ENCODE measurements at places on chromosomes 4 and X. TPM values are rescaled to one million over a fixed set of nuclear protein-coding genes. Genes with fewer than 3 reads are reported as not detected.

Gene CTAG1B
- not detected for total RNA-seq

Gene ASB9
- total RNA-seq: 3.6 TPM

Gene TMPRSS11A
- total RNA-seq: not detected

Gene BRS3
- not detected for total RNA-seq

GRCh38 chrX:121831601-121832000, 784.2 kb downstream of the GLUD2 start:
- no peak for DNase-seq

DNA sequence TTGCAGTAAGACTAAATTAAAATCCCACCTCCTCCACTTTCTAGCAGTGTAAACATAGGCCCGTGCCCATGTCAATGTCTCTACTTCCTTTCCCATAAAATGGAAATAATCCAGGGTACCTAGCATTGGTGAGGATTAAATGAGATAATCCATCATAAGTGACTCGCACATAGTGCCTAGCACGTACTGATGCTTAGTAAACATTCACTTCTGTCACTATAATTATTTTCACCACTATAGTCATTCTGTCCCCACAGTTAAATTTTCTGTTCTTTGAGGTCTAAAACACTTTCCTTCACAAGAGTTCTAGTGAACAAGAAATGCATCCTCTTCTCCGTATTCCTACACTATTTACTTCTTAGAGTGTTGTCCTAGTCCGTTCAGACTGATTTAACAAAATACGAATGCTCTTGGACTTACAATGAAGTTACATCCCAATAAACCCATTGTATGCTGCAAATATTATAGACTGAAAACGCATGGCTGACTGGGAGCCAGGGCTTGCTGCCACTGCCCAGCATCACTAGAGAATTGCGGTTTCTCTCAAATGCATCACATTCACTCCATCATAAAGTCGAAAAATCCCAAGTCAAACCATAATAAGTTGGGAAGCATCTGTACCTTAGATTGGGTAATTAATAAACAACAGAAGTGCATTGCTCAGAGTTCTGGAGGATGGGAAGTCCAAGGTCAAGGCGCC, 10.6 kb downstream of the ARAP2 start:
- DNase-seq: no peak

DNA sequence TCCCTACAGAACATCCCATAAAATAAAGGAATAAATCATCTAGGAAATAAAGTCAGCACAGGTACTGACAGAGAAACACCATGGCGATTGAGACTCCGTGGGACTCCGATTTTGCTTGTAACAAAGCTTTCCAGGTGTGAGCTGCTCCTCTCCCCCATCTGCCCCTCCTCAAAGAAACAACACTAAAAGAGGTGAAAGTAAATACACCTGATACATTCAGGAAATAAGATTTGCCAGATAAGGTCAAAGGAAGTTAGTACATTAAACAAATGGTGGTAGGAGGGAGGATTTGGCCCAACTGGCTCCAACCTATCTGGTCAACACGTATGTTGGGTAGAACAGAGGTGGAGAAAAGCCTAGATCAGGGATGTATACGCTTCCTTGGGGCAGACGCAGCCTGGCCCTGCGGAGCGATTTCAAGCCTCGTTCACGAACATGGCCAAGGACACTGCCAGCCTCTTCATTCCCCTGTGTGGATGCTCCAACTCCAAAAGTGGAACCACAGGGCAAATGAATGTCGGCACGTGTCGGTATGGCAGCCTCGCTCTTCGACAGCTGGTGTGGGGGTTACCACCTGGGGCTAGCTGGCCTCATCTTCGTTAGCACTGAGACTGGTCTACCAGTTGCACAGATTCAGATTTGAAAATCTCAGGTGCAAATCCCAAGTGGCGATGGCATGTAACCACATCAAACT, 162.5 kb downstream of the AFAP1 start:
- DNase-seq: no peak

- DNase-seq: peak; percentile 9
These were observed 975.9 kb downstream of the STIM2 start for GRCh38 chr4:27836523-27836922.

Gene STAP1
- 0.04 TPM for total RNA-seq

Gene RHOH
- total RNA-seq: 0.18 TPM

- DNase-seq: no peak
These were observed 22.4 kb downstream of the NEXMIF start for GRCh38 chrX:74902806-74903205.

- no peak for DNase-seq
These were observed 1504.5 kb upstream of the PCDH10 start for GRCh38 chr4:131644619-131645018.

Gene ERAS
- not detected for total RNA-seq

Gene CCDC160
- 0.13 TPM for total RNA-seq

- DNase-seq: peak; percentile 8
These were observed 1.1 kb downstream of the ZNF141 start for GRCh38 chr4:338759-339097.

Gene EOLA1
- 19.9 TPM for total RNA-seq

DNA sequence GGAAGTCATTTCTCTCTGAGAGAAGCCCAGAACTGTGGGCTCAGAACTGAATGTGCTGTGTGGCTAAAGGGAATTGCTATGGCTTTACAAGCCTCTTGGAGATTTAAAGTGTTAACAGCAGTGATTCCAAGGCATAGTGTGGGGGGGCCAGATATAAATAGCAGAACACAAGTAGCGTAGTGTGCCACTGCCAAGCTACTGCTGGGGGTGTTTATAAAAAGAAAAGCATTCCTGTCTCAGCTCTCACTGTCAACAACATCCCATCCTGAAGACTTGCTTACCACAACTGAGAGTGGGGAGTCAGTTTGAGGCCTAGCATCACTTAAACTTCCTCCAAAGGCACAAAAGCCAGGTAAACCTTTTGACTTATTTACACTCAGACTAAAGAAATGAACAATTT, at the start of gene ART3:
Gene ART3 (plus strand): TSS at position 242 of the 400 bp plus-strand sequence. CDS start 1,181 bp downstream, outside the sequence.
- peak; percentile 60 for DNase-seq

Gene MID1
- 19.3 TPM for total RNA-seq

DNA sequence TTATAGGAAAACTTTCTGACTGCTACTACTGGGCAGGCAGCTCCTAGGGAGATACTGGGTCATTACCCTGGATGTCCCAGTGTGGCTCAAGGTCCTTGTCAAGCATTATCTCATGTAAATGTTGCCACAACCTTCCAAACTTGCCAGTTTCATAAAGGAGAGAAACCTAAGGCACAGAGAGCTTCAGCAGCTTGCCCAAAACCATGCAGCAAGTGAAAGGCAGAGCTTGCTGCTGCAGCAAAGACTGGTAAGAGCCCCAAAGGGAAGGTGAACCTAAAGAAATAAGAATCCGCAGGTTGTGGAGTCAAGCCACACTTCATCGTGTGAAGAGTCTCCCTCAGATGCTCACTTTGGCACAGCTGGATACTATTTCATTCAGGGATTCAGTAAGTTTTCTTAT, 2.3 kb downstream of the MPP1 start:
- DNase-seq: no peak

GRCh38 chr4:153142700-153143438, 61.4 kb upstream of the TRIM2 start:
- peak; percentile 92 for DNase-seq

GRCh38 chr4:31283679-31284078, 563.5 kb downstream of the PCDH7 start:
- no peak for DNase-seq

- DNase-seq: no peak
These were observed 76.4 kb upstream of the DCLK2 start for GRCh38 chr4:150001815-150002214.

Gene FAM184B
- total RNA-seq: 5.1 TPM
